ENCODE measurements at places on chromosomes 3 and 15.

DNA sequence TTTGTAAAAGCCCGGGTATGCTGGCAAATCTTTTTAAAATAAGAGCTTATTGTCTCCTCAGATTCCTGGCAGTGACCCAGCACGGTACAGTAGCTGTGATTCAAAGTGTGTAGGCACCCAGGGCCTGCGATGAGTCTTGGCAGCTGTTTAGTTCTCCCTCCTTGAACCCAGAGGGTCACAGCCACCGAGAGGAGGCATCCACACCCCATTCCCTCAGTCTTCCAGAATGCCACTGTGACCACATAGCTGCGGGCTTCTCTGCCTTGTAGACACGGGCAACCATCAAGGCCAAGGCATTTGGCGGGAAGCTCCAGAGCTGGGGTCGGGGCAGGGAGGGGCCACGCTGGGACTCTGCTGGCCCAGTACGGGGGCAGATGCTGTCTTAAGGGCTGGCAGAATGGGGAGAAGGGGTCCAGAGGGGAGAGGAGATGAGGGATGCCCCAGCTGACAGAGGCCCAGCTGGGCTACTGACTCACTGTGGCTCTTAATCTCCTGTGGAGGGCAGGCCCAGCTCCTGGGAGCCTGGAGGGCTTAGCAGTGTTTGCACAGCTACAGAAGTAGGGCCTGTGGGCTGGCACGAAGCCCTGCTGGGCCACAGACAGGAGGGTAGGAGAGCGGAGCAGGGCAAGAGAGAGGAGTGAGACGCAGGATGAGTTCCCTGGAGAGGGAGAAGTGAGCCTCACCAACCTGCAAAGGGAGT is 68.8 kb upstream of the DLG1 start:
- DNase-seq, result no peak

DNA sequence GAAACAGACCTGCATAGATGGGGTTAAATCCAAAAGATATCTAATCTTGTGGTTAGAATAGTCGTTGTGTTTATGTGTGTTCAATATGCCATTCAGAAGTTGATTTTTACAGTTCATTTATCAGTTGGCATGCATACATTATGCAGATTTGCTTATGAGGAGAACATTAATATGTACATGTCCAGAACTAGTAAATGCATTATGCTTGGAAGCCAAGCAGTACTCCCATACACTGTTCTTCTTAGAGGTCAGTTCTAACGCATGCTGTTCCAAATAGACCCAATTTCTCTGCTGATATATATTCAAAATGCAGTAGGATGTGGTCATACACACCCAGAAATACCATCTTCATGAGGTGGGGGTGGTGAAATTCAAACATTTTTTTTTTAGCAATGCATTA is 956 bp downstream of the FGF12 start:
- DNase-seq, result no peak

DNA sequence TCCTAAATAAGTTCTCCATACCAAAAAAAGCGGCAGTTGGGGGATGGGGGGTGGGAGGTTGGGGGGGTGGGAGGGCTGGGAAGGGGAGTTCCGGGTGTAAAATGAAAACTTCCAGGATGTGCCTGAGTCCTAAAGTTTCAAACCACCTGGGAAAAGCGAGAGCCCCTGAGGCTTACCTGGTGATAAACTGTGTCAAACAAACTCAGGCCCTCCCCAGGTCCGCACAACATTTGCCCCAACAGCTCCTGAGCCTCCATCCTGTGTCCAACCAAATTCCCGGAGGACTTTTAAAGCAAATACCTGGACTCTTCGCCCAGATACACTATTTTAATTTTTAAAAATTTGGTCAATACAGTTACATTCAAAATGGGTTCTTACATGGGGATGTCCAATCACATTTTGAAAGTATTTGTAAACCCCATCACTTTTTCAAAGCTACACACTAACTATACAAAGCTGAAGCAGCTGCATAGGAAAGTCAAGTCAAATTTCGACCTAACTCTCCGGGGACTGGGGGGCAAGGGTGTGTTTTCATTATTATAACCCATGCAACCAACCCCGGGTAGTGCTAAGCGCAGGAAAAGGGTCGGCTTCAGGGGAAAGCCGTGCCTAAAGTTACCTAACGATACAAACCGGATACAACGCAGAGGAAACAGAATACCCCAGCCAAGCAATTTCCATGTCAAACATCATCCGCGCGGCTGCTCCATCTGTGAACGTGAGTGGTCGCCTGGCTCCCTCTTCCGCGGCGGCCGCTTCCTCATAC is 685 bp upstream of the FOXB1 start:
- DNase-seq, result no peak

DNA sequence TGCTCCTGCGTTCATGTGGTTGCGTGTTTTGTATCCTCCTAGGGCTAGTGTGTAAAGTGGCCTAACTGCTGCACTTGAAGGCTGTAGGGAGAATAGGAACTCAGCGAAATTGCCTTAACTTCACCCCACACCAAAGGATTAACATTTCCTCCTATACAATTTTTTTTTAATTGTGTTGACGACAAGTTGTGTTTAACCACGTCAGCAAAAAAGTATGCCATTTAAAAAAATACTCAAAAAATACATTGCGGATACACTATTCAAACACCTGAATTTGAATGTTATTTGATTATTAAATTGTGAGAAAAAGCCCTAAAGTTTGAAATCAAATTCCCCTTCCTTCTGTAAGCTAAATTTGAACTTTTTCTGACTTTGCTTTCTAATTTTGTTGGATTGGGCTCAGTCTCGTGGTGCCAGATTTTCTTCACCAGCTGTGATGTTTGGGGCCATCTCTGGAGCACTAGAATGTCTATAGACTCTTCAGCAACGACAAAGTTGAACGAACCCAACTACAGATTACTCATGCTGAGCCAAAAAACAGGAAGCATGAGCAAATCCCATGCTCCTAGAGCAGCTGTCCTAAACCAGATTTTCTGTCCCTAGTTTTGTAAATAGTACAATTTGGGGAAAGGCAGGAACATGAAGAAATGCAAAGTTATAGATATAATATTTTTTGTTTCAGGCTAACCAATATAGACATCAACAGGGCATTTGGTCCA is 8.1 kb upstream of the SLC9A9 start:
- DNase-seq, result no peak

GRCh38 chr3:99842826-99843589 is 25.3 kb downstream of the CMSS1 start:
- no peak for DNase-seq

DNA sequence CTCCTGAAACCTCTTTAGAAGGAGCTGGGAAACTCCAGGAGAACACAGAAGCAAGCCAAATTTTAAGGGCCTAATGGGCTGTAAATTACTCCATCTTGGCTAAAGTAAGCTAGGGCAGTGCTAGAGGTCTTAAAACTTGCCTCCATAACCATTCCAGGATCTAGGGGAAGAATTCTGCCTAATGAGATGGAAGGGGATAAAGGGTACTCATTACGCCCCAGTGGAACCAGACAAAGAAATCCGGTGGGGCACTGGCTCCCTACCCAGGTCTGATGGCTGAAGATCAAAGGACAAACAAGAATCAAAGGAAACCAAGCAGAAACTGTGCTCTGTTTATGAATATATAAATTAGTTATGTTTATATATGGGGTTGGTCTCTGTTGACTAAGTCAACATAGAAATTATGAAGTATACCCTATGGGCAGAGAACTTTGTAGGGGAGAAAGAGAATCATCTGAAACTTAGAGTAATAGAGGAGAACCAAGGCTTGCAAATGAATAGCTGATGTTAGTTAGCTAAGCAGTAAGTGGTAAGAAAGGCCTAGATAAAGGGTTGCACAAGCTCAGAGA is 57.8 kb downstream of the NCEH1 start:
- DNase-seq, result no peak

GRCh38 chr3:150588027-150588830 is 14.9 kb upstream of the SELENOT start:
- DNase-seq, result no peak

All from stimulated activated CD8-positive, alpha-beta memory T cell treated with anti-CD3 and anti-CD28 coated beads, Interleukin-15, amount 100 ng/mL, for 1 hour (primary cell).